ENCODE measurements at places on chromosomes 2 and 18. TPM values are rescaled to one million over a fixed set of nuclear protein-coding genes. Genes with fewer than 3 reads are reported as not detected.

DNA sequence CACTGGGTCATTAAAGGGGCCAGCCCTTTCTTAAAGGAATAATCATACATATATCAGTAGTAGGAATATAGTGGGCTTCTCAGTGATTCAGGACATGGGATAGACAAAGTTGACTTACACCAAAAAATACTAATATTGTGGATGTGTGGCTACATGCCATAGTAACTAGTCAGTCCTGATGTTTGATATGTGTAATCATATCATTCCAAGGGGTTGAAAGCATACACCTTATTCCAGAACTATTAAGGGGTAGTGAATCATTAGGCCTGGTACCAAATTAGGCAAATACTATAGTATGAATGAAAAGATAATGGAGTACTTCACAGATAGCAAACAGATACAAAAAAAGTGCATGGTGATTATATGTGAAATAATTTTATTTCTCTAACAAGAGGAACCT is 814.9 kb upstream of the NRXN1 start:
- no peak overlapping the region for H3K27ac ChIP-seq
- H3K4me3 ChIP-seq: no peak overlapping the region
- H3K4me1 ChIP-seq: no peaks in the 10 kb centered on the region
- H3K27me3 ChIP-seq: no peaks in the 10 kb centered on the region
- H3K36me3 ChIP-seq: no peaks in the 10 kb centered on the region
- DNase-seq: no peak

- peak overlapping the region; percentile 30 for H3K4me3 ChIP-seq
- H3K27ac ChIP-seq: no peak overlapping the region
- DNase-seq: peak; percentile 62
- no peaks in the 10 kb centered on the region for H3K27me3 ChIP-seq
- no peaks in the 10 kb centered on the region for H3K36me3 ChIP-seq
- peaks cover 12% of the 10 kb centered on the region for H3K4me1 ChIP-seq
These were observed 25.4 kb upstream of the OTOF start for GRCh38 chr2:26503231-26503880.

GRCh38 chr2:153165021-153165420 is 313.5 kb downstream of the RPRM start:
- no peak overlapping the region for H3K27ac ChIP-seq
- no peaks in the 10 kb centered on the region for H3K27me3 ChIP-seq
- H3K36me3 ChIP-seq: no peaks in the 10 kb centered on the region

DNA sequence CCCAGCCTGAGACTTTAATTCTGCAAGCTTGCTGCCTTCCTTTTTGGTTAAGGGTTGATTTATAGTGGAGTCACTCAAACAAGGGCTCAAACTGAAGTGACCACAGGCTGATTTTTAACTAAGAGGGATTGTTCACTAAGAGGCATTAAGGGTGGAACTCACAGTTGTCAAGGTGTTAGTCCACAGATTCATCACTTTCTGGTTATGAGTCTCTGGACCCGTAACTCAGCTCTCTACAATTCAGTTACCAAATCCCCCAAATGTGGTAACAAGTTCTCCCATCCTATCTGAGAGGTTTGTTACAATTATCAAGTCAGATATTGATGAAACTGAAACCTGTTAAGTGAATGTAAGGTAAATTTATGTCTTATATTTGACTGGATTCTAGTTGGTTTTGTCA is 185.9 kb upstream of the KLHL14 start:
- H3K36me3 ChIP-seq: no peaks in the 10 kb centered on the region
- H3K27ac ChIP-seq: no peak overlapping the region
- H3K27me3 ChIP-seq: no peaks in the 10 kb centered on the region
- no peak overlapping the region for H3K4me3 ChIP-seq

Gene IL1F10
- total RNA-seq: not detected

DNA sequence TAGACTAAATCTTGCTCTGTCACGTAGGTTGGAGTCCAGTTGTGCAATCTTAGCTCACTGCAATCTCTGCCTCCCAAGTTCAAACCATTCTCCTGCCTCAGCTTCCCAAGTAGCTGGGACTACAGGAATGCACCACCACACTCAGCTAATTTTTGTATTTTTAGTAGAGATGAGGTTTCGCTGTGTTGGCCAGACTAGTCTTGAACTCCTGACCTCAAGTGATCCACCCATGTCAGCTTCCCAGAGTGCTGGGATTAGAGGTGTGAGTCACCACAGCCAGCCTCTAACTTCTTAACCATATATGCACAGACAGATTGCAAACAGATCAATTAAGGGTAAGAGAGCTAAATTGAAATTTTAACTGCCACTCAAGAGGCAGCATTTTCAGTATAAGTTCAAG is 22.1 kb upstream of the CNGA3 start:
- H3K36me3 ChIP-seq: no peaks in the 10 kb centered on the region
- DNase-seq: no peak
- no peaks in the 10 kb centered on the region for H3K4me1 ChIP-seq
- no peaks in the 10 kb centered on the region for H3K27me3 ChIP-seq

- no peaks in the 10 kb centered on the region for H3K27me3 ChIP-seq
- H3K27ac ChIP-seq: no peak overlapping the region
- DNase-seq: no peak
- peaks cover 33% of the 10 kb centered on the region for H3K36me3 ChIP-seq
- no peaks in the 10 kb centered on the region for H3K4me1 ChIP-seq
These were observed 208.0 kb downstream of the TWIST2 start for GRCh38 chr2:239055756-239056493.

GRCh38 chr2:56184500-56185011 is 766 bp downstream of the CCDC85A start:
- H3K27ac ChIP-seq: peak overlapping the region; percentile 70
- H3K27me3 ChIP-seq: no peaks in the 10 kb centered on the region
- no peak for DNase-seq

- no peaks in the 10 kb centered on the region for H3K36me3 ChIP-seq
- H3K27me3 ChIP-seq: no peaks in the 10 kb centered on the region
- no peak for DNase-seq
- H3K27ac ChIP-seq: no peak overlapping the region
- no peak overlapping the region for H3K4me3 ChIP-seq
These were observed 1184.0 kb upstream of the GYPC start for GRCh38 chr2:125471963-125472362.

DNA sequence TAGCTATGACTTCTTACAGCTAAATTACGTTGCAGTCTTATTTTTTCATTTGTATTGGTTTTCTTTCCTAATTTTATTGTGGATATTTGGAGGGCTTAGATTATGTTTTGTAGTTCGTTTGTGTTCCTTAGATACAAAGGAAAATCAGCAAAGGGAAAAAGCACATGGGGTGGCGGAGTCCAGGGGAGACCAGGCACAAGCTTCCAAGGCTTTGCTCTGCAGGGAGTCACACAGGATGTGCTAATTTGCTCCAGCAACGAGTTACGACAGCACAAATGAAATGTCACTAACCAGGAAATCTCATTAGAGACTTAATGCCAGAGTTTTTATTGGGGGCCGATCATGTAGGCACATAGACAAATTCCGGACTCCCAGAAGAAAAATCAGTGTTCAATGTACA is 60.5 kb upstream of the CABYR start:
- H3K27me3 ChIP-seq: no peaks in the 10 kb centered on the region
- H3K4me1 ChIP-seq: no peaks in the 10 kb centered on the region
- DNase-seq: no peak
- H3K27ac ChIP-seq: no peak overlapping the region
- no peak overlapping the region for H3K4me3 ChIP-seq

- peak overlapping the region; percentile 96 for H3K27ac ChIP-seq
- DNase-seq: peak; percentile 89
- H3K4me3 ChIP-seq: peak overlapping the region; percentile 15
- H3K4me1 ChIP-seq: peaks cover 5% of the 10 kb centered on the region
These were observed 68.3 kb downstream of the TNS1 start for GRCh38 chr2:217934321-217935131.

DNA sequence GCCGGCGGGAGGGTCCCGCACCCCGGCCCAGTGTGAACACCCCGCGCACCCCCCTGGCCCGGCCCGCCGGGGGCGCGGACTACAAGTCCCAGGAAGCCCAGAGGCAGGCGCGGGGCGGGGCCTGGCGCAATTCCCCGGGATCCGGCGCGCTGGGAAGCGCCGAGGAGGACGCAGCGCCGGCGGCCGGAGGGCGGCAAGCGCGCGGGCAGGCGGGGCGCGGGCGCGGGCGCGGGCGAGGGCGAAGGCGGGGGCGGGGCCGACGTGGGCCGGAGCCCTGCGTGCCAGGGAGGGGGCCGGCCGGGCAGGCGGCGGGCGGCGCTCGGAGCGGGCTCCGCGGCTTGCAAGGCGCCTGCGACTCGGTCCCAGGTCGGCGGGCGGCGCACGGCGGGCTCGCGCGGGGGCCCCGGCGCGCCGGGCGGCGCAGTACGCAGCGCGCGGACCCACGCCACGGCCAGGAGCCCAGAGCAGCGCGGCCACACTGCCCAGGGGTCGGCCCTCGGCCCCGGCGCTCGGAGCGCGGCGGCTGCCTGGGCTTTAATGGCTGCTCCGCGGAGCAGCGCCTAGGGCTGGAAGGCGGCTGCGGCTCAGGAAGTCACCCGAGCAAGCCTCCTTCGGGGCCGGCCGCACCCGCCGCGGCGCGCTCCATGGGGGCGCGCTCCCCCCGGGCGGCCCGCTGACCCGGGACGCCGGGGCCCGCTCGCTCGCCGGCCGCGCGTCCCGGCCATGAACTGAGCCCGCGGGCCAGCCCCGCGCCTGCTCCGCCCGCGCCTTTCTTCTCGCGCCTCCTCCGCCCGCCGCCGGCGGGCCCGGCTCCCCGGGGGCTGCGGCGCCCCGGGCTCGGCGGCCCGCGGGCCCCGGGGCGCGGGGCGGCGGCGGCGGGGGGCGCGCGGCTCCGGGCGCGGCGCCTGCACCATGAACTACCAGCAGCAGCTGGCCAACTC is at the start of gene AGAP1:
Gene AGAP1, plus strand, starts transcription at position 269 of the 941 bp plus-strand sequence.
- peak within 1 kb of the TSS; percentile 72 for H3K27ac ChIP-seq
- H3K36me3 ChIP-seq: no peaks in the 10 kb centered on the region
- peak within 1 kb of the TSS; percentile 66 for H3K4me3 ChIP-seq
- H3K27me3 ChIP-seq: no peaks in the 10 kb centered on the region

Gene EFEMP1
- total RNA-seq: 308 TPM

DNA sequence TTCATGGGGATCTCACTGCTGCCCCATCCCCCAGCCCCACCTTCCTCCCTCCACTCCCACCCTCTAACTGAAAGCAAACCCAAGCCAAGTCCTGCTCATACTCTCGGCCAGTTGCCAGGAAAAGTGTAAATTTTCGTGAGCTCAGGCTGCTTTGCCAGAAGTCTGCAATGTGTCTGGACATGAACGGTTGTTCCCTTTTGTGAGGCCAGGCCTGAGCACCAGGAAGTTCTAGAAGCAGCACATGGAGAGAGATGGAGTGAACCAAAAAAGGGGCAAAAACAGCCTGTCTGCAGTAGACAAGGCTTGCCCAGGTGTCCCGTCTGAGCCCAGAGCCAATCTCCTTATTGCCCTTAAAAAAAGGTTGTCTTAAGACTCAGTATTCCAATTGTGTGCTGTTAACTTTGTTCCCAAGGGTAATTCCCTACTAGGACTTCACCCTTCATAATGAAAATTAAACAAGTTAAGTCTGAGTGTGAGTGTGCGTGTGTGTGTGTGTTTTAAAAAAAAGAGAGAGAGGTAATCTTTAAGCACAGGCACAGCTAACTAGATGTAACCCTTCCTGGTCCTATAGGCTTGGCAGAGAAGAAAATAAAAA is 247.1 kb downstream of the BCL11A start:
- no peak for DNase-seq
- H3K36me3 ChIP-seq: no peaks in the 10 kb centered on the region
- H3K4me3 ChIP-seq: no peak overlapping the region

DNA sequence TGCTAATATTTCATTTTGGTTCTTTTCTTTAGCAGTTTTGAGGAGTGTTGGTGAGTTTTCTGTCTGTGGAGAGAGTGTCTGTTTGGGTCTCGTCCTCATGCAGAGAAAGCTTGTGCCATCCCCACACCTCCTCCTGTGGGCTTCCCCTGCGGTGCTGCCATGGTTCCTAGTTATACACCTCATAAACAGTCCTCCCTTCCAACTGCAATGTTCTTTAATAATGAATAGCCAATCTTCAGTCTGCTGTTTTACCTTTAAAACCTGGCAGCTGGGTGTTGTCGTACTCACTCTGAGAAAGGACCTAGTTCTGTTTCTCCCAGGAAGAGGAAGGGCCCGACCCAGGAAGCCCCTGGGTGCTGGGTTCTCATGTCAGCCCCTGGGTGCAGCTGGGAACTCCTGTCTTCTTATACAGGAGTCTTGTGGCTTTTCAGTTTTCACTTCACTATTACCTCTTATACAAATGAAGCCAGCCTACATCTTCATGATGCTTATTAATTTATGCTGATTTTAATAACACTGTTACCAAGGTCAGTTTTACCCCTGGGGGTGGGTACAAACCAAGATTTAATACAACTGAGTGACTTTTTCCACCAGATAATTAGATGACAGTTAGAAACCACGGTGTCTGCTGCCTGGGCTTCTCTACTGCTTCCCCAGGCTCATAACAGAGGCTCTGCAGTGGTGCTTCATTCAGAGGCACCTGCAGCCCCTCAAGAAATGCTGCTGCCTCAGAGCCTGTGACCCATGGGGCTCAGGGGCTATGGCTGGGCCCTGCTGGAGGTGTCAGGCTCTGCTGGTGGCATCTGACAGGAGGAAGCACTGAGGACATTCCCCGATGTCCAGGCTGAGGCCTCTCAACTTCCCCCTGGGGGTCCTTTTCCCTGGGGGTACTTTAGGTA is 59.1 kb downstream of the COA5 start:
- no peak overlapping the region for H3K27ac ChIP-seq
- H3K36me3 ChIP-seq: peaks cover 50% of the 10 kb centered on the region
- H3K4me1 ChIP-seq: peaks cover 2% of the 10 kb centered on the region
- no peak overlapping the region for H3K4me3 ChIP-seq
- no peak for DNase-seq

DNA sequence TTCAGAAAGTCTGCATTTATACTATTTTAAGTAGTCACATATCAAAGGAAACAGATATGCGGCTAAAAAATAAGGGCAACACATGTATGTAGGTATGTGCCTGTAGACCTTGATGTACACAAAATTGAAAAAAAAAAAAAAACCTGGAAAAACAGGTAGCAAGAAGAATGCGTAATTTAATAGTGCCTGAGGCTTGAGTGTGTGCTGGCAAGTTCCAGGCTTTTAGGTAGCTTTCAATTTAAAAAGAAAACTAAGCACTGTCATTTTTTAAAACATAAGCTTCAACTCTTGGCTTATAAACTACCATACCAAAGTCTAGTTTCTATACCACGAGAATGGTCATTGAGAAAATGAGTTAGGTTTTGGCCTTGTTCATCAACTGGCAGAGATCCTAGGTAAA is 72.3 kb downstream of the OTX1 start:
- DNase-seq: no peak
- no peaks in the 10 kb centered on the region for H3K4me1 ChIP-seq
- H3K36me3 ChIP-seq: no peaks in the 10 kb centered on the region
- H3K4me3 ChIP-seq: no peak overlapping the region
- no peak overlapping the region for H3K27ac ChIP-seq
- H3K27me3 ChIP-seq: no peaks in the 10 kb centered on the region

Gene CD207
- not detected for total RNA-seq

All from right atrium auricular region (tissue), 2 donors.